ENCODE measurements at places on chromosomes 6 and 20.

DNA sequence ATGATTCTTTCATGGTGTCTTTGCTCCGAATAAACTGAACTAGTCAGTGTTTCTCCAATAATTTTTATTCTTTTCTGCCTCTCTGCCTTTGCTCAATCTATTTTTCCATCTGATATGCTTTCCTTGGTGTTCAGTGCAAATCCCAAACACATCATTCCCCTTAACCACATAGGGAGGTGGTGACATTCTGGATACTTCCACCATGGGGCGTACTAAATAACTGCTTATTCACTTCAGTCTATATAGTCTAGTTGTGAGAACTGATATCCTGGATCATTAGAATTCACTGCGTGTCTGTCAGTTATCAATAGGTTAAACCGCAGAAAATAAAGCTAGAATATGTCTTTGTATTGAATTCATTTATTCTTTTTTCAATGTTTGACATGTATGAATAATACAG lies 83.1 kb downstream of the KCNQ5 start:
- DNase-seq = no peak

GRCh38 chr20:41432746-41433145 lies 66.1 kb upstream of the EMILIN3 start:
- no peak for DNase-seq

DNA sequence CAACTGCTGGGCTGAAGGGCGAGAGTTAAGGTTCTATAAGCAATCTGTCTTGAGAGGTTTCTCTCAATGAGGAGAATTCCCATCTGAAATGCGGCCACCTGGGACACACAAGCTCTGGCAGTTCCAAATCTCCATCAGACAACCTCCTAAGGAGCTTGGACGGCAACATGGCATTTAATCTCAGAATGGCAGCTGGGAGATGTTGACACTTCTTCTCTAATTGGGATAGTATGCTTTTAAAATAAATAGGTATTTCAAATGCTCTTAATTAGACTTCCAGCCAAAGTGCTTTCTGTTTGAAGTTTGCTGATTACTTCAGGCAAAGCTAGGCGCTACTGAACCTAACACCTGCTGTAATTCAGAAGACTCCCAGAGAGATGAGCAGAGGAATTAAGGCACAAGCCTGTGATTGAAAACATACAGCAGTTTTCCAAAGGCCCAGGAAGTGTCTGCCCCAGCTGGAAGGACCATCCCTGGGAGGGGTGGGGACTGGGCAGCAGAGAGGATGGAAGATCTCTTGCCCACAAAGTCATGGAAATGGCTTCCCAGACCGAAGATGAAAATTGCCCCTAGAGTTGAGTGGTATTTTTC lies 59.1 kb upstream of the KCNK16 start:
- no peak for DNase-seq

DNA sequence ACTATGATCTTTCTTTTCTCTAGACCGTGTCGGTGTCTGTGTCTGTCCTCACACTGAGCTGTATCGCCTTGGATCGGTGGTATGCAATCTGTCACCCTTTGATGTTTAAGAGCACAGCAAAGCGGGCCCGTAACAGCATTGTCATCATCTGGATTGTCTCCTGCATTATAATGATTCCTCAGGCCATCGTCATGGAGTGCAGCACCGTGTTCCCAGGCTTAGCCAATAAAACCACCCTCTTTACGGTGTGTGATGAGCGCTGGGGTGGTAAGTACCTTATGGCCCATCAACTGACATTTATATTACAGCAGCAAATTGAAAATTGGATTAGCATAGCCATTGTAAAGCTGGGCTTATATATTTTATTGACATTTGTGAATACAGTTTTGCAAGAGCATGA lies 72.2 kb upstream of the GFRAL start:
- DNase-seq = no peak

- DNase-seq = no peak
Measured at GRCh38 chr6:136066005-136066404, 184.1 kb downstream of the MTFR2 start.

- DNase-seq = no peak
Measured at GRCh38 chr20:45044601-45045000, 56.3 kb downstream of the KCNS1 start.

GRCh38 chr6:54920628-54921027 lies 74.1 kb downstream of the FAM83B start:
- DNase-seq = no peak

GRCh38 chr20:16674243-16674642 lies 55.6 kb upstream of the SNRPB2 start:
- no peak for DNase-seq

GRCh38 chr6:113893451-113893850 lies 36.3 kb downstream of the MARCKS start:
- no peak for DNase-seq

DNA sequence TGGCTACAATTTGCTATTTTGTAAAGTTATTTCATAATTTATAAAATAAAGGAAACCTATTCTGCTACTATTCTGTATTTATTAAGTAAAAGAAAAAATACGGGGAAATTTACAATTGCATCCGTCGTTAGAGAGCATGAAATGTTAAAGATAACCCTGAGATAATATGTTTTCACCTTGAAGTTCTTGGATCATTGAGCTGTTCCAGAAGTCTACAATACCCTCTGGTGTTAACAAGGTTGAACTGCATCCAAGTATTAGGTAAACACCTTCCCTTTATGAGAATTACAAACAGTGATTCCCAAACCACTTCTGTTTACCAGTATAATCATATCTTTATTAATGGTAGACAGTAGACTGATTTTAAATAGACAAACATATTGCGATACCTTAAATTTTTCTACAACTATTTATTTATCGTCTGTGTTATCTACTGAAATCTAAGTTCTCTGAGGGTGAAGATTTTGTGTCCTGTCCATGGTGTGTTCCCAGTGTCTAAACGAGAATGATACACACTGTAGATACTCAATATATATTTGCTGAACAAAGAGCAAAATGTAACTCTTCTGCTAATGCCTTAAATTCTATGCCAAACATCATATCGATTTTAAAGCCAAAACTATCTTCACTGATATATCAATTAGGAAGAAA lies 28.2 kb downstream of the TBC1D32 start:
- no peak for DNase-seq

DNA sequence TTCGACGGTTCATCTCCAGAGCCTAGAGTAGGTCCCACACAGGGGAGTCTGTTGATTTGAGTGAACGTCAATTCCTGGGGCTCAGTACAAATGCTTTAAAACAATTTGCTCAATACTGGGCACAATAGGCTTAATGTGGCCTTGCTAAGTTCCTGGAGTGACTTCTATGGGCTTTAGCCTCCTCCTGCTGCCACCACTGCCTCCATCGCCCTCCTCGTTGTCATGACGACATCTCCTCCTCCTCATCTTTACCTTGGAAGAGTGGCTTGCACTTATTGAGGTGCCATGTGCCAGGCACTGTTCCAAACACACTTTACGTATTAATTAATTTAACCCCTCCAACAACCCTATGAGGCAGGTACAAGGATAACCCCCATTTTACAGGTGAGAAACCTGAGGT lies 11.8 kb upstream of the ZMYND8 start:
- DNase-seq = no peak

- no peak for DNase-seq
Measured at GRCh38 chr6:158764926-158765325, 54.2 kb downstream of the EZR start.

GRCh38 chr20:25083773-25084625 lies 2.1 kb upstream of the VSX1 start:
- no peak for DNase-seq

- no peak for DNase-seq
Measured at GRCh38 chr6:93325761-93326160, 93.6 kb downstream of the EPHA7 start.

DNA sequence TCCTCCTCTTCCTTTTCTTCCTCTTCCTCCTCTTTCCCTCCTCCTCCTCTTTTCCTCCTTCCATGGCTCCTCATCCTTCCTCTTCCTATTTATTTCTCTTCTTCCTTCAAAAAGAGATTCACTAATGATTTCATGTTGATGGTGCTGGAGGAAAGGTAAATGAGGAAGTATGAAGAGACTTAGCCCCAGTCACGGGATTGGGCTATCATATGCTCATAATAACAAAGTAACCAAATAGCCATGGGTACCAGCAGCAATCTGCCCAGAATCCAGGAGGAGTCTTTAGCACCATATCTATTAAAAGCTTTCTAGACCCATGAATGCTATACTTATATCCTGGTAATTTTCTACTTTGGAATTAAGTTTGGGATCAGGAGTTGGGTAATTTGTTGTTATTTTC lies 910.9 kb upstream of the MAP3K7 start:
- no peak for DNase-seq

DNA sequence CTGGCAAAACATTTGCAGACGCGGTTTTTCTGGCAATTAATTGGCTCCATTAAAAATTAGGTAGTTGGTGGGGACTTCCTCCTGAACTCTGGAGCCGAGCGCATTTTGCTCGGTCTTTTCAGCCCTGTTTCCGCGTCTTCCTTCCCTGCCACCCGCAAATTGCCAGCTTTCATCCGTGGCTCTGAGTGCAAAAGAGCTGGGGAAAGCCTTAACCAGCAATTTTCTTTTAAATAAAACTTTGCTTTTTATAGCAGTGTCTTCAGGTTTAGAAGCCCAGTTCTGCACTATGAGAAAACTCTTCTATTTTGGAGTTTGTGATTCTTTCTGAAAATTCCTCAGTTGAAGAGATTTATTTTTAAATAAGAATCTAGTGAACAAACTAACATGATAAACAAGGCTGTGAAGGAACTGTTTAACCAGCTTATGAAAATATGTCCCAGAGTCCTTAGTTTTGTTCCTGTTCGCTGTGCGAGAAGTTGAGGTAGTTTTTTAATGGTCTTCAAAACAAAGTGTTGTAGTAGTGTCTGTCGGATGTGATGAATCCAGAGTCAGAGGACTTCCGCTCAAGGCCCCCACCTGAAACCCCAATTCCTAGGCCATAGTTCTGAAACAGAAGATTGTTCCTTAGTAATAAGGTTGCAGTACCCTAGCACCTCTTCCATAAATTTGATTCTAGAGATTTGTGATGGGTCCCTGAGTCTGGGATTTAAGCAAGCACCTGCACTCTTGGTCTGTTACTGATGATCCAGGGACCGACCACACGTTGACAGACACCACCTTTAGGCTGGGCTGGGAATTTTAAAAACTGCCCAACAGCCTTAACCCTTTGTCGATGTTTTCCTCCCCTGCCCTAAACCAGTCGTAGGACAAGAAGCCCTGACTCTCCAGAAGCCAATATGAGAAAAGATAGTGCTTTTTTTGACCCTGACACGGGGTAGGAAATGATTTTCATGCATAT lies 950 bp downstream of the KCTD20 start:
- no peak for DNase-seq

DNA sequence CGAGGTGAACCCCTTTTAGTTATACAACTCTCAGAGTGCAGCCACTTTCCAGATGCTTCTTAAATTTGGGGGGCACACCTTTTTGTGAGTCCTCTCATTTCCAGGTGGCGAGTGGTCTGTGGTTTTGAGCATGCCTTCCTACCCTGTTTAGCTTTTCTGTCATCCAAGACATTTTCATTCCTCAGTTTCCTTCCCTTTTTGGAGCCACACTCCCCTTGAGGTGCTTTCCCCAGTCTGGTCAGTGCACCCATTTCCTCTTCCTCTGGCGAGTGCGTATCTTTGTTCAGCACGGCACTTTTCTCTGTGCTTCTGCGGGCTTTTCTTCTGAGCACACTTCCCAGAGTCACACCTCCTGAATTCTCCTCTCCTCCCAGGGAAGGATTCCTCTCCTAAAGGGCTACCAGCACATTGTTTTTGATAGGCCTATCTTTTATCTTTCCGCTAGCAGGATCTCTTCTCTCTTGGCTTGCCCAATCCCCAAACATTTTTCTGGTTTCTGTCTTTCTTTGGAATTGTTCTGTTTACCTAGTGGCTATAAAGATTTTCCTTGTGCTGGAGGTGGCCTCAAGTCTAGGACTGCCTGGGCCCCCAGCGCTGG lies 1.4 kb downstream of the PHF20 start:
- DNase-seq = peak; percentile 3

DNA sequence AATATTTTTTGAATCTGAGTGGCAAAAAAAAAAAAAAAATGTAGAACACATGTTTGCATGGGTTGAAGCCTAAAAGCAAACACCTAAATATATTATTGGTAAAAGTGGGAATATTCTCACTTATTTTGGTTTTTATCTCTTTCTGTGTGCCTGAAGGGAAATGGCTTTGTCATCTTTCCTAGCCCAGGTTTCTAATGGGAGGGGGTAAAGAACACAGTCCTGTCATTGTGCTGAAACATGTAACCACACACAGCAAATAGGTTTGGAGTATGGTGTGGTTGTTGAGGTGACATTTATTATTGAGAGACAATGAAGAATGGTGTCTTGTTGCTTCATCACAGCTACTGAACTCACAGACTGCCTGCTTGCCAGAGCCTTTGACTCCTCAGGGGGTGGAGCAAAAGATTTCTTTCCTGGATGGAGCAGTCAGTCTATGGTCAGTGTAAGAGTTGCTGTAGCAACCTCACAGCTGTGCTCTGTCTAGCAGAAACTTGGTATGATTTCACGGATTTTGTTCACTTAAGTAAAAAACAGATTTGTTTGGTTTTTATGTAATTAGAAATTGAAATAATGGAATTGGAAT lies 70.2 kb downstream of the CEP57L1 start:
- DNase-seq = no peak

- DNase-seq = peak; percentile 77
Measured at GRCh38 chr6:156719720-156720563, 57.2 kb upstream of the ARID1B start.

GRCh38 chr6:166119116-166119911 lies 48.3 kb downstream of the TBXT start:
- no peak for DNase-seq

DNA sequence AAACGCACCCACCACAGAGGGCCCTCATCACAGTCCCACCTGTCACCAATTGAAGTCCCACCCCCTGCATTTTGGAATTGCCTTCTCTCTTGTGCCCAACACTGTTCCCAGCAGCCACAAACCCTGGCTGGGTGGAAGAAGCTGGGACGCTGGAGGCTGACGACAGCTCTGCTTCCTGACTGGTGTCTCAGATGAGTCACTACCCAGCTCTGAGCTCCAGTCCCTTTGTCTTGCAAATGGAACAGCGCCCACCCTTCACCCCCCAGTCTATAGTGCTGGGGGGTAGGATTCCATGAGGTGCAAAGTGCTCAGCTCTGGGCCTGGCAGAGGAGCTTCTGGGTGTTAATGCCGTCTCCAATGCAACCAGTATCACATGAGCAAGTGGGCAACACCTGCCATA lies 85.3 kb downstream of the DLGAP4 start:
- no peak for DNase-seq

GRCh38 chr20:4740774-4741431 lies 19.2 kb downstream of the PRND start:
- no peak for DNase-seq

DNA sequence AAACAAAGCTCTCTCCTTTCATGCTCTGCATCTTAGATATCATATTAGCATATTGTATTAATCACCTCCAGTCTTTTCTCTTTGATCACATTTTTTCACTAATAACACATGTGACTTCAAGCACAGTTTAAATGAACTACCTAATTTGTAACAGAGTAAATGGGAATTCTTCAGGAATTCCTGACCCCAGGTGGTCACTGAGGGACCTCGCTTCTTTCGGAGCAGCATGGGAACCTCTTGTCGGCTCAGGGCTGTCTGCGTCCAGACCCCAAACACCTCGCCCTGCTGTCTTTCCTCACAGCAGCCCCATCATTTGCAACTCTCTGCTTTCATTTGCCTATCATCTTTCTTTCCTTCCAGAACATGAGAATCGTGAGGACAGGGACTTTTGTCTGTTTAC lies 103.5 kb downstream of the DACT2 start:
- DNase-seq = no peak

- no peak for DNase-seq
Measured at GRCh38 chr20:46199198-46199597, 81.1 kb downstream of the CD40 start.

Measured in esophagus squamous epithelium (tissue), 5 donors.